ENCODE measurements at places on chromosomes 5 and 9.
A peak's percentile ranks its signal among the peaks of the same experiment; 100 is the strongest.

DNA sequence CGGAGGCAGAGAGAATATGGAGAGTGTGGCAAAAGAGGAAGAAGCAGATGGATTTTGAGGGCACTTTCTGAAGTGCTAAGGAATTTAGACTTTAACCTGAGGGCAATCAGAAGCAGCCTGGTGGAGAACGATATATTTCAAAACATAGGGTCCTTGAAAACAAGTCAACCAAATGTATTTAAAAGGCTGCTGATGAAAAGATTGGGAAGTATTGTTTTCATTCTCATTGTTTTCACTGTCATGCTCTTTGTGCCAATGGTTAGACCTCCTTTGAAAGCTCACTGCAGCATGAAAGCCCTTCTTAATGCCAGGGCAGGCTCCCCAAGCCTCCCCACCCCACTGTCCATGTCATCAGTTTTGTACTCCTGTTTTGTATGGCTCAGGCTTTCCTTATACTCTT is 2.5 kb upstream of the GPX3 start:
- no peak for DNase-seq

DNA sequence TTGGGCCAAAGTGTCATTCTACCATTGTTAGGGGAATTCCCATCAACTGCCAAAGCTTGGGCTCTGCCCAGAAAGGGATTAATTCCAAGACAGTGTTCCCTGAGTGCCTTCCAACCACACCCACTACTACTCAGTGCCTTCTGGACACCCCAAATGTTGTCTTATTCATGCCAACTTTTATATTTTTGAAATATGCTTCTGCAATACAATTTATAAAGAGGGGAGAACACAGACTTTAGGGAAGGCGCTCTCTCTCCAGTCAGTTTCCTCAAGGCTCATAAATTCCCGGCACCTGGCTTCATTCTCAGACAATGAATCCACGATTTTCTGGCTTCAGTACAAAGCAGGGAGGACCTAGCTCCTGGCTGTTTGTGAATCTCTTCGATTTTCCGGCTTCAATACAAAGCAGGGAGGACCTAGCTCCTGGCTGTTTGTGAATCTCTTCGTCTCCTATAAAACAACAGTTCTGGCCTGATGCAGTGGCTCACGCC is 120.1 kb upstream of the MYO10 start:
- DNase-seq, result peak; percentile 25

- no peak for DNase-seq
Measured at GRCh38 chr5:74261866-74262265, 378.7 kb downstream of the ENC1 start.

- peak; percentile 36 for DNase-seq
Measured at GRCh38 chr5:80399526-80400239, 8.2 kb upstream of the ZFYVE16 start.

DNA sequence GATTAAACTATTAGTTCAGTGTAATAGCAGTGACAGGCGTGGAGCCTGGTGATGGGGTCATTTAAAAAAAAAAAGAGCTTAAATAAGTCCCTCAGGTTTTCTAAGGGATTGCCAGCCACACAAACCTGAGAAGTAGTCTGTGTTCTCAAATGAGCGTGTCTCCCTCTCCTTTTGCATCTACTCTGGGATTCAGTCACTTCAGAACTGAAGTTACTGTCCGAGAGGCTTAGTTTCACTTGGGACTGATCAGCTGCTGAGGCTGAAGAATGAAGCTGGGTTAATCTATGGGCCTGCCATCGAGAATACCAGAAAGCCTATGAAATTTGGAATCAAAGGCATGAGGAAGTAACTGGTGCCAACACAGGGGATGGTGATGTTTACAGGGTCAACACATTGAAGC is 310.1 kb downstream of the ADAMTS6 start:
- DNase-seq, result no peak

GRCh38 chr5:96941140-96941539 is 5.3 kb downstream of the LNPEP start:
- DNase-seq, result no peak

GRCh38 chr5:147098233-147098790 is 136.5 kb upstream of the STK32A start:
- DNase-seq, result peak; percentile 56

DNA sequence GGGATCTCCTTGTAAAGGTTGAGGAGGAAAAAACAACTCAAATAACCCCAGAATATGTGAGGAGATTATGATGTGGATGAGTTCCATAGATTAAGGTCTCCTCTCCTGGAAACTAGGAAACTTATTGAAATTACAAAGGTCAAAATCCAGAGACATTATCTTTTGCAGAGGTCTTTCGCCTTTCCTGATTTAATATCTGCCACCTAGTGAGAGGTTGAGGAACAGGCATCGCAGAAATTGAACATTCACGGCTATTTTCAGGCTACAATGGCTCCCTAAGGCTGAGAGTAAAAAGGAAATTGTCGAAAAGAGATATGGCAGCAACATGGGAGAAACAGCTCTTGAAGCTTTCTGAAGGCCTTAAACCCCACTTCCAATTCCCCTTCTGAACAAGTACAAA is 127.5 kb upstream of the PLCXD3 start:
- DNase-seq, result no peak

DNA sequence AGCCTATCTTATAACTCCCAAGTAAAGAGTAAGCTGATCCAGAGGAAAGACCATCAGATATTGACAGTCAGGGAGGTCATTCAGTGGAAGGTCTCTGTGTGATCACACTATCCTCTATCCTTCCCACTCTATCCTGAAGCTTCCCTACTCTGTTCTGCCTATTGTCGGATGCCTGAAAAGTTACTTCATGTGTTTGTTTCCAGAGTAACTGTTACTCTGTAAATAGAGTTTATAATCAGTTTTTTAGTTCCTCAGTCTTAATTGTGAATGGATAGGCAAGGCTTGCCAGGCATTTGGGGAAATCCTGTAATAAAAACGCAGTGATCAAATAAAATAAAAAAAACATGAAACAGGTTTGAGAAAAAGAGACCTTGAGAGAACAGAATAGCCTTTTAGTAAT is 79.8 kb downstream of the XRCC4 start:
- no peak for DNase-seq

DNA sequence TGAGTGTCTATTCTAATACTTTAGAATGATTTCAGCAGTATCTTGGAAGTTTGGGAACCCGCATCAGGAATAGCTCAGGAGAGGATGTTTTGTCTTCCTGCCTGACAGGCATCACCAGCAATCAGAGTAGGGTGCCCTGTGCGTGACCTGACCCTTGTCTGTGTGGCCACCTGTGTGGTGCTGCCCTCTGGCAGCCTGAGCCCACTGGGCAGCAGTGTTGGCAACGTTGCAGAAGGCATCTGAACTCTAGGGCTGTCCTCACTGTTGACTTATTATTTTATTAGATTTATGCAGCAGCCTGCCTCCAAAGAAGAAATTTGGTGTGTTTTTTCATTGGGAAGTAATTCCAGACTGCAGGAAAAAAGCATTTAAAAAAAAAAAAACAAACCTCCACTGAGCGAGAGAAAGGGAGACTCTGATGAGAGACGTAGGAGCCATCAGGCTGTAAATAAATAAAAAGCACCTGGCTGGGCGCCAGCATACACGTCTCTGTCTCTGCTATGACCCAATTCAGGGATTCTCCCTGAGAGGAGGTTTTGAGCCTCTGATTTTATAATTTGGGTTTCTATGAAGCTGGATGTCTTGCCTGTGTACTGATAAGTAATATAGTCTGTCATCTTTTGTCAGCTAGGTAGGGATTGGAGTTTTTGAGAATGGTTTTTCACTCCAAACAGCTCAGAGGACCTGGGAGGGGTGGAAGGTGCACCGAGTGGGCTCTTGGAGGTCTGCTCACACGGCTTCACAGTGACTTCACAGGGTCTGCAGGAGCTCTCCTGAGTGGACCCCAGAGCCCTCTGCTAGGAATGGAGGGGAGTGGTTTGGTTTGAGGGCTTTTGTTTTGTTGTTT is 49.0 kb downstream of the FAM78A start:
- peak; percentile 12 for DNase-seq

DNA sequence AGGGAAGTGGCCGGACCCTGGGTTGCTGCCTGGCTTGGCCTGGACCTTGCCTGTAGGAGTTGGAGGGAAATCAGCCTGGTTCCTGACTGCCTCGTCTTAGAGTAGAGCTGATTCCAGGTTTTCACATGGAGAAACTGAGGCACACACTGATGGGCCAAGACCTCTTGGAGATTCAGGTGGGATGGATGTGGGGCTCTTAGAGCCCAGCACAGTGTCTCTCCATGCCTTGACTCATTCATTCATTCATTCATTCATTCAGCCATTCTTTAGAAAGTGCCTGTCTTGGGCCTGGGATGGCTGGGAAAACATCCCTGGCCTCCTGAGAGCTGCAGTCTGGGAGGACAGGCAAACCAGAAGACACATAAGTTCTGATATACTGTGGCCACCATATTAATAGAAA is 2.2 kb downstream of the LRRC8A start:
- no peak for DNase-seq

DNA sequence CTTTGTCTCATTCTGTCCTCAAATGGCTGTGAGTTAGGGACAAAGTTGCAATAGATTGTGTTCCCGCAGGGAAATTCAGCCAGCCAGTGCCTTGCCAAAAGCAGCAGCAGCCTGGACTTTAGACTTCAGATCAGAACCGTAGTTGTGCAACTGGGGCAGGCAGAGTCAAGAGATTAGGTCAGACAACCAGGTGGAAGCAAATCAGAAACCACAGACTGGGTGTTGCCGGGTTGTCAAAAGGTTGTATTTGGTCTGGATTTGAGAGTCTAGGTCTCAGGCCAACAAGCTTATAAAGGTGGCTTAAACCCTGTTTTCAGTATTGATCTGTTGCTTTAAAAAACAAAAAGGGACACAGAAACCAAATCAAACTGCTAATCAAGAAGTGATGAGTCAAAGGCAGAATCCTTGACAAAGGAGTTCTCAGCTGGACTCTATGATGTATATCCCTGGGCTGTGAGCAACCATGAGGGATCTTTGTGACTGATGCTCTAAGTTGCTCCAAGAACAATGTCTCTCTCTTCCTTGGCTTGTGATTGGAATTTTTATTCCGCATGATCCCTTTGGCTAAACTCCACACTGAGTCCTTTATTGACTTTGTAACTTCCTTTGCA is 20.9 kb downstream of the RFK start:
- DNase-seq, result peak; percentile 30

DNA sequence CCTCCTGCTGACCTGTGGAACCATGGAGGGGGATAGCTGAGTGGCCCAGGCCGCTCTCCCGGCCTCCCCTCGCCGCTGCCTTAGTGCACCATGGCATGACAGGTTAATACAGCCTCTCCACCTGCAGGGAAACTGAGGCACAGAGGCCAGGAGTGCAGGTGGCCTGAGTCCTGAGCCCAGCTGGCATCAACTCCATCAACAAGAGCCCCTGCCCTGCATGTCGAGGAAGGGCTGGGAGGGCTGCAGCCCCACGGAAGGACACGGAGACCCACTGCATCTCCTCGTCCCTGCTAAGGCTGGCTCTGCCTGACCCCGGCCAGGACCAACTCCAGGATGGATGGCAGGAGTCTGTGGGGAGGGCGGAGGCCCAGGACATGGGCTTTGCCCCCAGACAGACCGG is 27.2 kb downstream of the CCDC187 start:
- no peak for DNase-seq

- DNase-seq, result no peak
Measured at GRCh38 chr5:36619012-36619635, 12.7 kb downstream of the SLC1A3 start.

DNA sequence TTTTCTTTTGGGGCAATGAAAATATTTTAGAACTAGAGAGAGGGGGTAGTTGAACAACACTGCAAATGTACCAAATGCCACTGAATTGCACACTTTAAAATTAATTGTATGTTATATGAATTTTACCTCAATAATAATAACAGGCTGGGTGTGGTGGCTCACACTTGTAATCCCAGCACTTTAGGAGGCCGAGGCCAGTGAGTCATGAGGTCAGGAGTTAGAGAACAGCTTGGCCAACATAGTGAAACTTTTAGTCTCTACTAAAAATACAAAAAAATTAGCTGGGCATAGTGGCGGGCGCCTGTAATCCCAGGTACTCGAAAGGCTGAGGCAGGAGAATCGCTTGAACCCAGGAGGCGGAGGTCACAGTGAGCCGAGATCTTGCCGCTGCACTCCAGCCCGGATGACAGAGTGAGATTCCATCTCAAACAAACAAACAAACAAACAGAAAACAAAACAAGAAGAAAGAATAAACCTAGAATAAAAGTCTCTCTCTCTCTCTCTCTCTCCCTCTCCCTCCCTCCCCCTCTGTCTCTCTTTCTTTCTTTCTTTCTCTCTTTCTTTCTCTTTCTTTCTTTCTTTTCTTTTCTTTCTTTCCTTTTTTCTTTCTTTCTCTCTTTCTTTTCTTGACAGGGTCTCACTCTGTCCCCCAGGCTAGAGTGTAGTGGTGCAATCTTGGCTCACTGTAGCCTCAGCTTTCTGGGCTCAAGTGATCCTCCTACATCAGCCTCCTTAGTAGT is 91.1 kb downstream of the BASP1 start:
- DNase-seq, result peak; percentile 21

DNA sequence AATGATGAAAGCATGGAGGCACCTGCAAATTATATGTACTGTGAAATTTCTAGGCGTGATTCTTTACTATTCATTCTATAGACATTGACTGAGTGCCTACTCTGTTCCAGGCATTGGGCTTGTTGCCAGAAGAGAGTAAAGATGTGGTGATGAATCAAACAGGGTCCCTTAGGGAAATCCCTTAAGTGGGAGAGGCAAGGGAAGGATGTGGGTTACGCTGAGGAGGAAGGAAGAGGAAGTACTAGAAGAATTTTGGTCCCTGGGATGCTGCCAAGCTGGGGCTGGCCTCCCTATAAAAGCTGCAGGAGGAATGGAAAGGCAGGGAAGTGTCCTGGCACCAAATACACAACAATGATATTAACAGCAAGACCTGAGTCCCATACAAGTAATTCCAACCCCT is 76.7 kb upstream of the SPOCK1 start:
- DNase-seq, result peak; percentile 79

GRCh38 chr9:89845862-89846261 is 241.1 kb downstream of the GADD45G start:
- no peak for DNase-seq

- DNase-seq, result no peak
Measured at GRCh38 chr5:105619725-105620124, 2051.0 kb downstream of the EFNA5 start.

DNA sequence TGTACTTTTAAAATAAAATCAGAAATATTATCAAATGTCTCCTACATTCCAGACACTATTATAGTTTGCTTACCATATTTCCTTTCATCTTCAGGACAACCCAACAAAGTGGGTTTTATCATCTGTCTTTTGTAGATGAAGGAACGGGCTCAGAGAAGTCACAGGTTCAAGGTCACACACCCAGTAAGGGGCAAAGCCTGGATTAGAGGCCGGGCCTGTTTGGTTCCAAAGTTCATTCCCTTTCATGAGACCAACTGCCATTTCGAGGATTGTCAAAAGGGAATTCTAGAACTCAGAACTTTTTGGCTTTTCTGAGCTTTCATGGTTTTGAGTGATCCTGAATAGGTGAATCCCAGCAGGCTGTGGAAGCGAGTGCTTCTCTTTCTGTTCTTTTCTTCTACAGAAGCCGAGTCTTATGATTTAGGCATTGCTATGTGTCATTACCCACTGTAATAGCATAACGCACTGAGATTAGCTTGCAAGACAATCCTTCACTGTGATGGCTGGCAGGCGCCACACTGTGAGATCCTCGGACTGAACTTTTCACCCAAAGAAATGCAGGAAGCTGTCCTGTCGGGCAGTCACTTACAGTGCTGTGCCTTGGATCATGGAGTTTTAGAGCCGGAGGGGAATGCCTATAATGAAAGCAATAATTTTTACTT is 43.8 kb upstream of the ANKH start:
- peak; percentile 72 for DNase-seq

GRCh38 chr5:143153332-143154119 is 250.0 kb downstream of the NR3C1 start:
- DNase-seq, result peak; percentile 94
